ENCODE measurements at places on chromosomes 13 and 19. TPM values are rescaled to one million over a fixed set of nuclear protein-coding genes. Genes with fewer than 3 reads are reported as not detected.

DNA sequence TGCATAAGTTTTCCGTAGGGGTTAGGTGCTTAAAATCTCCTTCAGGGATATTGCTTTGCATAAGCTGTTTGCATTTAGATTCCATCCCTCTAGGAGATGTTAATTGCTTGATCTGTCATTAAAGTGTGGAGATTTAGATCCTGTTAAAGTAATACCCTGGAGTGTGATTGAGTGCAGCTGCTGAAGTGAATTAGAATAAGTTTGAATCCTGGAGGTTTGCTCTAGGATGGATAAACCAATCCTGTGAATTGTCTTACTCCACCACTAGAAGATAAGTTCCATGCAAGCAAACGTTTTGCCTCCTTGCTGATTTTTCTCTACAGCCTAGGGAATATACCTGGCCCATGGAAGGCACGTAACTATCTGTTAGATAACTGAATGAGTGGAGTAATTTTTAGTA is 1487.2 kb upstream of the PRR20A start:
- no peak overlapping the region for H3K4me3 ChIP-seq
- H3K36me3 ChIP-seq, result no peaks in the 10 kb centered on the region
- no peak overlapping the region for H3K27ac ChIP-seq
- H3K4me1 ChIP-seq, result no peaks in the 10 kb centered on the region

GRCh38 chr13:28031220-28031895 is 42.9 kb upstream of the URAD start:
- no peaks in the 10 kb centered on the region for H3K27me3 ChIP-seq
- DNase-seq, result no peak
- H3K4me3 ChIP-seq, result no peak overlapping the region
- no peaks in the 10 kb centered on the region for H3K4me1 ChIP-seq

DNA sequence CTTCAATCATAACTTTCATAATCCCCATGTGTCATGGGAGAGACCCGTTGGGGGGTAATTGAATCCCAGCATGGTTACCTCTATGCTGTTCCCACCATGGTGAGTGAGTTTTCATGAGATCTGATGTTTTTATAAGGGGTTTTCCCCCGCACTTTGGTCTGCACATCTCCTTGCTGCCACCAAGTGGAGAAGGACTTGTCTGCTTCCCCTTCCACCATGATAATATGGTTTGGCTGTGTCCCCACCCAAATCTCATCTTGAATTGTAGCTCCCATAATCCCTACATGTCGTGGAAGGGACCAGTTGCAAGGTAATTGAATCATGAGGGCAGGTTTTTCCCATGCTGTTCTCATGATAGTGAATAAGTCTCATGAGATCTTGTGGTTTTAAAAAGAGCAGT is 524.9 kb downstream of the SLITRK5 start:
- H3K36me3 ChIP-seq, result no peaks in the 10 kb centered on the region
- no peak overlapping the region for H3K4me3 ChIP-seq
- H3K27me3 ChIP-seq, result no peaks in the 10 kb centered on the region
- H3K4me1 ChIP-seq, result no peaks in the 10 kb centered on the region

- no peaks in the 10 kb centered on the region for H3K36me3 ChIP-seq
- no peak overlapping the region for H3K27ac ChIP-seq
- H3K4me1 ChIP-seq, result no peaks in the 10 kb centered on the region
- peaks cover 11% of the 10 kb centered on the region for H3K27me3 ChIP-seq
- DNase-seq, result no peak
- H3K4me3 ChIP-seq, result no peak overlapping the region
Observed at GRCh38 chr19:33689868-33690267, 68.1 kb downstream of the CHST8 start.

FFAR1 gene
- total RNA-seq, result not detected
